ENCODE measurements at places on chromosomes 7 and 10.
A peak's percentile ranks its signal among the peaks of the same experiment; 100 is the strongest.

- no peak for DNase-seq
These were observed 3.3 kb downstream of the GRID1 start for GRCh38 chr10:86363184-86363832.

DNA sequence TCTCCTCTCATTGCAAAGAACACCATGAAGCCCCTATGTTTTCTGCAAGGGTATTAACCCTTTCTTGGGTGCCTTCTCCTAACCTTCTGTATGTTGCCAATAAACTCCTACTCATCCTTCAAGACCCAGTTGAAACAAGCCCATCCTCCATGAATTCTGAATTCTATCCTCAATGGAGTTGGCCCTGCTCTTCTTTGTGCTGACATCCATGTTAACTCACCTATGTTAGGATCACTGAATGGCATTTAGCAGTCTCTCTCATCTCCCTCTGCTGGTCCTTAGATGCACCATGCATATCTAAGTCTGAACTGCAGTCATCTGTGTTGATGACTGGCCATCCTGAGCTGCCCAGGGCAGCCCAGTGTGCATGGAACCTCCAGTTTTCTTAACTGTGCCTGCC lies 129.8 kb downstream of the BUB3 start:
- no peak for DNase-seq

- DNase-seq: no peak
These were observed 36.5 kb downstream of the KMT2C start for GRCh38 chr7:152399344-152399743.

GRCh38 chr7:140230516-140230860 lies 53.7 kb upstream of the KDM7A start:
- DNase-seq: peak; percentile 3

DNA sequence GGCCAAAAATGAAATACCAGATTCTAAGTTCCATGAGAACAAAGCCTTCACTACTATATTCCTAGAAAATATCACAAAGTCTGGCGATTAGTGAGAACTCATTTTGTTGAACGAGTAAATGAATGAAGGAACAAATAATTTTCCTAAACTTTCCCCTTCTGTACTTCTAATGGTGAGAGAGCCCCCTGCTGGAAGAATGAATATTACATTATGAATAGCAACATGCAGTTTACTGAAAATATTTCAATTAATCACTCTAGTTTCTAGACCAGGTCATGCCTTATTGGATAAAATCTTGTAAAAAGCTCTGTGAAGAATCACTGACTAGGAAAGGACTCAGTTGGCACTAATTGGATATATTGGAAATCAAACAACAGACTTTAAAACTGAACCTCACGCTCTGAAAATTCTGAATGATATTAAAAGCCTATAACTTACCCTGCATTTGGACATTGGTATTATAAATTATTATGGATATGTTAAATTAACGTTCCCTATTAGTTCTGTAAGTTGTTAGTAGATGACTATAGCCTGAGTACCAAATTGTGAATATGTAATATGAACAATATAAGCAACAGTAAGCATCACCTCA lies 32.4 kb upstream of the MTPN start:
- DNase-seq: peak; percentile 46

- peak; percentile 7 for DNase-seq
These were observed 349 bp upstream of the GNG11 start for GRCh38 chr7:93921186-93921585.

- no peak for DNase-seq
These were observed 80.8 kb upstream of the UNC5B start for GRCh38 chr10:71131508-71132088.

DNA sequence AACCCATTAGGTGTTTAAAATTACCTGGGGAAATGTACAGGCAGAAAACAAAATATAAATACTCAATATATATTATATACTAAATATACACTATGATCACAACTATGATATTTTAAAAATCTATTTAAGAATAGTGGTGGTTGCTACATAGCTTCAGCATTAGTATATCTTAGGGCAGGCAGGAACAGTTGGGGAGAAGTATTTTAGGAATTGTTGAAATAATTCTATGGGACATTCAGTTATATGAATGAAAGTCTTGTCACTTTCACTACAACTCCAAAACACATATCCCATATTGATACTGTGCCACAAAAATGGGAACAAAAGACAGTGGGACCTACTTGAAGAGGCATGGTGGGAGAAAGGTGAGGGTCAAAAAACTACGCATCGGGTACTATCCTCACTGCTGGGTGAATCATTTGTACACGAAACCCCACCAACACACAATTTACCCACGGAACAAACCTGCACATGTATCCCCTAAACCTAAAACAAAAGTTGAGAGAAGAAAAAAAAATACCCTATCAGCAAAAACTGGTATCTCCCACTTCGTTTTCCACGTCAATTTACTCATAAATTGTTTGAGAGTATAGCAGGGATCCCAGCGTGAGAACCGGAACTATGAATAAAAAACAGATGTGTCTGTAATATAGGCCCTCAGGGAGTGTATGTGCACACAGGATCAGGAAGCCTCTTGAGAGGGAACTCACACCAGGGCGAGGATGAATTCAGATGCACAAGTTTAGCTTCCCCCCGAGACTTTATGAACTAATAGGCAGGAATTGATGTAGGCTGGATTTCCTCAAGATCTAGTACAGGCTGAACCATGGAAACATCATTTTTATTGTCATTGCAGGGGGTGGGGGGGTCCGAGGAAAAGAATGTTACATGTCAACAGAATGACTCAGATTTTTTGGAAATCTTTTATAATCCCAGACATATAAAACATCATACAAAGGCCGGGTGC lies 16.2 kb downstream of the SLC16A12 start:
- DNase-seq: peak; percentile 96

DNA sequence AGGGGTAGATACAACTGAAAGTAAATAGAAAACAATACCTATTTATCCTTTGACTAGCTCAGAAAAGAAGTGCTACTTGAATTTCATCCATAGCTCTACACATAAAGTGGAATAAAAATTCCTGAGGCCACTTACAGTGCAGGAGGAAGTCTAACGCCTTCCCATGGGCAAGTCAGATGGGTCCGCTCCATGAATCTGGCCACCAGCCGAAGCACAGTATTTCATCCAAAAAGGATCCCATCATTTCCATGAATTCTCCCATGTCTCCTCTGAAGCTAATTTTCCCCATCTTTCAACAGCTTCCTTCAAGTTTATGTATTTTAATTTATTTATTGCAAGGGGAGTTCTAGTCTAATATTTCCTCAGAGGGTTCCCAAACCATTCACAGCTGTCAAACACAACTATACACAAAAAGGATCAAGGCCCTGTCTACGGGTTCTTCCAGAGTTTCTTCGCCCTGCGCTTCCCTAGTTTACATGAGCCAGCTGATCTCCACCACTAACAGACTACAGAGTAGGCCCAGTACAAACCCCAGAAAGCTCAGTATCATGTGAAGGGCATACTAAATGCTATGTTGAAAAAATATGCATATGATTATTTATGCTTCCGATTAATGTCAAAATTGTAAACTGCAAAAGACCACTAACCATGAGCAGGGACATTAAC lies 184.7 kb downstream of the DOCK4 start:
- DNase-seq: no peak

GRCh38 chr7:29599026-29599425 lies 35.4 kb downstream of the PRR15 start:
- no peak for DNase-seq

DNA sequence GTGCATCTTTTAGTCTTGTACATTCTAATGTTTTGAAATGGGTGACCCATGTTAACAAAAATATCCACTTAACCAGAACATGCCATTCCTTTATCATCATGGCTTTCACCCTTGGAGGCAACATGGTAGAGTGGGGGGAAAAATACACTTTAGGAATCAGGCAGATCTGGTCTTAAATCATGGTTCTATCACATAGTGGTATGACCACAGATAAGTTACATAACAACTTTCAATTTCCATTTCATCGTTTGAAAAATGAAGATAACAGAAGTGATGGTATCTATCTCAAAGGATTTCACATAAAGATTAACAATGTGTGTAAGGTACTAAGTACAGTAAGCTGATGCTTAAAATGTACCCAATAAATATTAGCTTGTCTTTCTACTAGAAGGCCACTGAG lies 19.0 kb downstream of the TMEM168 start:
- no peak for DNase-seq

DNA sequence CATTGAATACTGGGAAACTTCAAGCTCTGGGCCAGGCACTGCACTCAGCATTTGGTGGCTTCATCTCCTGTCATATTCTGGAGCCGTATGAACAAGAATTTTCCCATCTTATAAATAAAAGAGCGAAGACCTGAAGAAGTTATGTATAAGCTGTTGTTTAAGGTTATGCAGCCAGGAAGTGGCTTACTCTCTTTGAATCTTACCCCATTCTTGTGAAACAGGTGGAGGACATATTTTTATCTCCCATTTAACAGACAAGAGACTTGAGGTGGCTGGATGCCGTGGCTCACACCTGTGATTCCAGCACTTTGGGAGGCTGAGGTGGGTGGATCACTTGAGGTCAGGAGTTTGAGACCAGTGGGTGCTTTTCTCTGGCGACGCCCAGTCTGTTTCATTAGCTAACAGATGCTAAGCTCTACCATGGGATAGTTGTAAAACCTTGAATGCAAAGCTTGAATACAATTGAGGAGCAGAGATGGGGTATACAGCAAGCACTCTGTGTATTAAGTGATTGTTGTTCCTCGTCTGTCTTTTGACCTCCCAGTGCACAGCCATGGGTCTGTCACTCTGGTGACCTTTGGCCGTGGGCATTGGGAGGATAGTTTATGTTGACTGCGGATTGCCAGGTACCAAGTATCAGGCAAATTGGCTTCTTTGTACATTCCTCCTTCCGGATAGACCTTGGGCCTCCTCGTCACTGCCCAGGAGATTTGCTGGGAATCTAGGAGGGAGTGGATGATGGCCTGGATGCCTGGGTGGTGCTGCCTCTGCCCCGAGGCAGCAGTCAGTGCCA lies 85.8 kb downstream of the GRK5 start:
- no peak for DNase-seq

DNA sequence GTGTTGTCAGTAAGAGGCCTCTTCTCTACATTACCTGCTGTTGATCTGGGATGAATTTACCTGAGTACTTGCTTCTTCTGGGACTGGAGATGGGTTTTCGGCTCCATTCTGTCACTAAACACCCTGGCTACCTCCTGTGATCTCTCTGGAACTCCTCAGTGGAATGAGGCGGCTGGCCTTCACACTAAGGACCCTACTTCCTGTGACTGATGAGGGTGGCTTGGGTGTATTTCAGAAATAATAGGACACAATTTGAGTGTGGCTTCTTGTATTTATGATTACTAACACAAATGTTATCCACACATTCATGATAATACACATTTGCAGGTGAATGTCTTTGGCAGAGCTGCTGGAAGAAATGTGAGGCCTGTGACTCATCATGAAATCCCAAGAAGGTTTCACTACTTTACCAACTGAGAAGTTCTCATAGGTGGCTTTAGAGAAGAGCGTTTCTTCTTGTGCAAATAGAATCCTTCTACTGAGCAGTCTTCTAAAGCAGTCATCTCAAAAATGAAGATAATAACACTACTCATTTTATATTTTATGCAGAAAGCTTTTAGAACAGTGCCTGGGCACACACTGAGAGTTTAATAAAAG lies 21.3 kb upstream of the EVX1 start:
- no peak for DNase-seq

DNA sequence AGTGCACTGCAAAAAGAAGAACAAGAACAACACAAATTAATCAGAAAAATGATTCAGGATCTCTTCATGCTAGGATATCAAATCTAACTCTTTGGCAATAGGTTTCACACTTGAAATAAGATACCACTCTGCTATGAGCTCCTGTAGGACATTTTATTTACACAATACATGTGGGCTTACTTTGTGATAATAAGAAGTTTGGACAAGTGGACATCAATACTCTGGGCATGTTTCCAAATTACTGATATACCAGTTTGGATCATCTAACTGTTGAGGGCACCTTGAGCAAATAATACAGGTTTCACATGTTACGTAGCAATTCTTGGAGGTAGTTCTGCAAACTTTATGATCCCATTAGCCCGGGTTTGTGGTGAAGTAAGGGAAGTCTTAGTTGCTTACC lies 59.8 kb downstream of the CPVL start:
- no peak for DNase-seq

GRCh38 chr10:80140251-80140650 lies 7.7 kb downstream of the PLAC9 start:
- no peak for DNase-seq

- DNase-seq: no peak
These were observed 5.7 kb downstream of the DNAJC2 start for GRCh38 chr7:103338864-103339263.

DNA sequence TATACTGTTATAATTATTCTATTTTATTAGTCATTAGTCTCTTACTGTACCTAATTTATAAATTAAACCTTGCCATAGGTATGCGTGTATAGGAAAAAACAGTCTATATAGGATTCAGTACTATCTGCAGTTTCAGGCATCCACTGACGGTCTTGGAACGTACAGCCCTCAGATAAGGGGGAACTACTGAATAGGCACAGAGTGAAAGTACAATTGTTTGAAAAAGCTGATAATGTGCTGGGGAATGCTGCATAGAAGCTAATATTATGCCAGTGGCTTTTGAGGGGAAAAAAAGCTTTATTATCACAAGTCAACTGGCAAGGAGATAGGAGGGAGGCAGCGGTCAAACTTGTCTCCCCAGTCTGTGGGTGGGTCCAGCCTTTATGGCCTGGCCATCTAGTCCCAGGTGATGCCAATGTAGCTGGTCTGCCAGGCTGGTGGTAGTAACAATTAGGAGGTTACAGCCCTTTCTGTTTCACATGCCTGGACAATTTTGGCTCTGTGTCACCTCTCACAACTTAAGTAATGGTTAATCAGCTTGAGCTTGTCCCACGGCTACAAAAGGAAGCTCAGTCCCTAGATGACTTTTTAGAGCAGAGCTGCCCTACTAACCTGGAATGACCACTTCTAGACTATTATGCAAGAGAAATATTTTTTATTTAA lies 8.3 kb upstream of the FMC1 start:
- DNase-seq: no peak

GRCh38 chr10:30877111-30877510 lies 154.6 kb downstream of the ZNF438 start:
- DNase-seq: peak; percentile 18

GRCh38 chr7:70838292-70838907 lies 293.5 kb upstream of the GALNT17 start:
- no peak for DNase-seq

Measured in AG10803 (cell line).